GM20000 (cell line): ENCODE measurements at places on chromosomes 7 and 10.
A peak's percentile ranks its signal among the peaks of the same experiment; 100 is the strongest.

DNA sequence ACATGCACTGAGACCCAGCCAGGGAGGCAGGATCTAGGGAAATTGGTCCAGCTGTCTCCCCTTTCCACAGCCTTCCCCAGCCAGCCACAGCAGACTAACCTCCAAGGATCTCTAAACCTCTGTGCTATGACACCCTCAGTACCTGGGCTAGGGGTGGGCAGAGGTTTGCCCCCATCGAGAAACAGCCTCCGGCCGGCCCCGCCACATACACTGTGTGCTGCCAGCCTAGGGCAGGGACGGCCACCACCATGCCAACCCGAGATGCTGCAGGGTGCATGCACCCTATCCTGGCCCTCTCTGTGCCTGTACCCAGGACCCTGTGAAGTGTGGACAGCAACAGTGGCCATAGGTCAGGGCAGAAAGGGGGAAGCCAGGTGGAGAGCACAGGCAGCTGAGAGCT lies 58.1 kb downstream of the PARP12 start:
- DNase-seq = no peak

GRCh38 chr10:5442065-5442989 lies 30.0 kb downstream of the NET1 start:
- peak; percentile 48 for DNase-seq

GRCh38 chr10:124383496-124383895 lies 35.2 kb downstream of the OAT start:
- no peak for DNase-seq

- no peak for DNase-seq
Observed at GRCh38 chr7:110388457-110388856, 702.5 kb upstream of the LRRN3 start.

GRCh38 chr10:17028798-17029197 lies 100.8 kb downstream of the CUBN start:
- no peak for DNase-seq

GRCh38 chr10:74652664-74653063 lies 173.7 kb upstream of the KAT6B start:
- no peak for DNase-seq

GRCh38 chr10:126090911-126091728 lies 194.8 kb downstream of the FANK1 start:
- DNase-seq = no peak

DNA sequence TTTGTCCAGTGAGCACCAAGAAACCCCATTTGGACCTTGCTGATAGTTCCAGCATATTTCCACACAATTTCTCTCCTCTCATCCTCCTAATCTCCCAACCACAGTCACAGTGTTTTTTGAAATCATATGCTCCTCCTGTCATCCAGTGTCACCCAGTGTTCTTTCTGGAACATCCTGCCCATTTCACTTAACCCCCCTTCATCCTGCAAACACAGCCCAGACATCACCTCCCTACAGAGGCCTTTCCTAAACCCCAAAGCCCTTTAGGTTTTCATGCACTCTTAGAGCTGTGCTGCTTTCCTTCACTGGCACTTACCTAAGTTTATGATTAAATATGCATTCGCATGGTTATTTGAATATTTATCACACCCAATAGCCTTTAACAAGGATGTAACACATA lies 1158.0 kb upstream of the C7orf33 start:
- no peak for DNase-seq
